ENCODE measurements at places on chromosomes 11 and 22. TPM values are rescaled to one million over a fixed set of nuclear protein-coding genes. Genes with fewer than 3 reads are reported as not detected.

The SYT13 gene
- total RNA-seq, result not detected

The SOX10 gene
- not detected for total RNA-seq

The C11orf97 gene
- total RNA-seq, result not detected

The RAB3IL1 gene
- 13.5 TPM for total RNA-seq
